ENCODE measurements at places on chromosomes 6 and 20.

GRCh38 chr6:63502156-63502555, 70.1 kb upstream of the LOC128125822 start:
- no peak for DNase-seq

- no peak for DNase-seq
These were observed 381.1 kb downstream of the TFAP2B start for GRCh38 chr6:51199733-51200260.

- DNase-seq, result no peak
These were observed 84.0 kb downstream of the HFE start for GRCh38 chr6:26170951-26171841.

DNA sequence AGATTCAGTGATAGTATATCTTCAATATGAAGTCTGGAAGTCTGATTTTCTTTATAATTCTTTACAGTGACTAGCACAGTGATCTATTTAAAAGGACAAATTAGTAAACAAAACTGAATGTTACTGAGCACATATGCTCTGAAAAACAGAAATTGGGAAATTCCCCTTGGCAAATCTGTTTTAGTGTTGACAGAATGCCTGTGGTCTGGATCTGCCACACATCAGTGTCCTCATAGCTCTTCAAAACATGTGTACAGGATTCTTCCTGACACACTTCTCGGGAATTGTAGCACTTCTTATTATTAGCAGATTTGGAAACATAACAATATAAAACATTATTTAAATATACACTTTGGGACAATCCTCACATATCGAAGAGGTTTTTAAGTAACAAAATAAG, 354.3 kb downstream of the COL12A1 start:
- DNase-seq, result no peak

DNA sequence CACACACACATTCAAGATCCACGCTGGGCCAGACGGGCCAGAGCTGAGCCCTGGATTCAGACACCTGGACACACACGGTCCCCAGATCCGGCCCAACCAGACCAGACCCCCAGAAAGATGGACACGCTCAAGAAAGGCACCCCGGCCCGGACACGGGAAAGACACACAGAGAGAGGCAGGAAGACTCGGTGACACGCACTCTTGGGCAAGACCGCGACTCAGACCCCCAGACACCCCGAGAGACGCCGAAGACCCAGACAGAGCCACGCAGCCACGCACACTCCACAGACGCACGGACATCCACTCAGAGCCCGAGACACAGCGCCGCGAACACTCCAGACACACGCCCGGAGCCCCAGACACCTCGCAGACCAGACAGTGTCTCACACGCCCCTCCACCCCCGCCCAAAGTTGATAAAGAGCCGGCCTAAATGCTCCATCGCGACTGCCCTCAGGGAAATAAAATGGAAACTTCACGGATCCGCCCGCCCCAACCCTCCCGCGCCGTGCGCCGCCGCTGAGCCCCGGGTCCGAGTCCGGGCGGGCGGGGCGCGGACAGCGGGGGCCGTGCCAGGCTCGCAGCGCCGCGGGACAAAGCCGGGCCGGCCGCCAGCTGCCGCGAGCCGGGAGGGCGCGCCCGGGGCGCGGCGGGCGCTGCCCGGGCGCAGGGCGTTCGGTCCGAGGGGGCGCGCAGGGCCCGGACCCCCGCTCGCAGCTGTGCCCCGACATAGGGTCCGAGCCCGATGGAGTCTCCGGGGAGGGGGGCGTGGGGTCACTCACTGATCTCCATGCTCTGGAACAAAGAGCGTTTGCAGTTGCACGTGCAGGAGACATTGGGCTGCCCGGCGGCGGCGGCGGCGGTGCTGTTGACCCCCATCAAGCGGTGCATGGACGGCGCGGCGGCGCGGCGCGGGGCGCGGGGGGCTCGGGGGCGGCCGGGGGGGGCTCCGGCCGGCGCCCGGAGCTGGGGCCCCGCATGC, 831 bp downstream of the PMEPA1 start:
- no peak for DNase-seq

DNA sequence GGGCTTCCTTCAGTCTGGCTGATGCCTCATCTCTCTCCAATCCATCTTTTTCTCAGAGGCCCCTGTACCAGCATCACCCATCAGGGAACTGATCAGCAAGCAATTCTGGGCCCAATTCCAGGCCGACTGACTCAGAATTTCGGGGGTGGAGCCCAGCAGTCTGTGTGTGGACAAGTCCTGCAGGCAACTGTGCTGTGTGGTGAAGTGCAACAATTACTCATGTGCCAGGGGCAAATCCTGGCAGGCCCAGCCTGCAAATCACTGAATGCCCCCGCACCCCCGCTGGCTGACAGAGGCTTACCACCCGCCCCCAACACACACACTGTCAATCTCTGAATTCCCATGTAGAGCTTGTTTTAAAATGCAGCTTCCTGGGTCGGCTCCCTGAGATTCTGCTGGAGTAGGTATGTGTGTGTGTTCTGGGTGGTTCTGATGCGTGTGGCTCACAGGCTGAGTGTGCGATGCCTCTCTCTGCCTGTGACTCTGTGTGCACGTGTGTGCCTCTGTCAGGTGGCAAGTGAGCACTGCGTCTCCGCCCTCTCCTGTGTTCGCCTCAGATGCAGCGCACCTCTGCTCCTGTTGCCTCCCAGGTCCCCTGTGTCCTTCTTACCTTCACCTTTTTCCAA, 45.4 kb downstream of the SSR1 start:
- no peak for DNase-seq

- DNase-seq, result no peak
These were observed 38.0 kb downstream of the CDYL start for GRCh38 chr6:4814212-4814611.

DNA sequence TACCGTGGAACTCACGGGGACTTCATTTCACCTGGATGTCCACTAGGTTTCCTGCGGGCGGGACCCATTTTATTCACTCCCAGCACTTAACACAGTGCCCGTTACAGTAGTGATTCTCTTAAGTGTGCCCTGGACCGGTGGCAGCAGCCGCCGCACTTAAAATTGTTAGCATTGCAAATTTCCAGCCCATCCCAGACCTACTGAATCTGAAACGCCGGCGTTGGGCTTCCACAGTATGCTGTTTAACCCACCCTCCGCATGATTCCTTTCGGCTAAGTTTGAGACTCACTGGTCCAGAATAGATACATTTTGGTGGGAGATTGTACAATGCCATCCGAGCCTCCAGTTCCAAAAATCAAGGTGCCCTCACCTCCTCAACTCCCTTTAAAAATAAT, 967 bp downstream of the SMPDL3A start:
- no peak for DNase-seq

- DNase-seq, result no peak
These were observed 56.8 kb downstream of the SNX9 start for GRCh38 chr6:157879873-157880254.

GRCh38 chr20:38130687-38131587, 34.1 kb downstream of the TGM2 start:
- no peak for DNase-seq

DNA sequence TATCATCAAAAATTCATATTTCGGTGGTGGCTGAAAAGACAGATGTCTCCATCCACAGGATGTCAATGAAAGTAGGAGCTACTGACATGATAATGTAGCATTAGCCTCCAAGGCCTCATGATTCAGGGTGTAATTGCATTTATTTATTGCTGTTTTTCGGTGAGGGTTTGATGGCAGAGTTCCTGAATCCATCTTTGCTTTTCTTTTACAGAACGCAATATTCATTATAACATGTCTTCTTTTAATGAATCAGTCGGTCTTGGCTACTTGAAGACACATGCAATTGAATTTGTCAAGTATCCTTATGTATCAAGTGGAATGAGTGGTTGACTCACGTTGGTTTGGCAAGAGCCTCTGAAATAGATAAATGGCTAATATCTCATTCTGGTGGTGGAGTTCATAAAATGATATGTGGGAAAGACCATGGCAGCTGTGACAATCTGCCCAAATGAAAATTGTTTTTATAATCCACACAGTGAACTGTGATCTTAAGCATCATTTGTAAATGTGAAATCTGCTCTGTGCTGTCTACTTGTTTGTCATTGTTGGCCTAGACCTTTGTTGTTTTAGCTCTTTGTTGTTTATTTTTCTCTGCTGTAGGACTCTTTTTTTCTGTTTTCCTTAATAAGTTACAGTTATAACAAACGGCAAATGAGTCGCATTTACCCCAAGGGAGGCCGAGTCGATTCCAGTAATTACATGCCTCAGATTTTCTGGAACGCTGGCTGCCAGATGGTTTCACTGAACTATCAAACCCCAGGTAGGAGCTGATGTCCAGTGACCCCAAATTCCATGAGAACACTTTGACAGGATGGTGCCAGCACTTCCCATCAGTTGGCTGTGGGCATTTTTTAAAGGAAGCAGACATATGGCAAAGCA, 105.7 kb upstream of the LAMP5 start:
- no peak for DNase-seq

DNA sequence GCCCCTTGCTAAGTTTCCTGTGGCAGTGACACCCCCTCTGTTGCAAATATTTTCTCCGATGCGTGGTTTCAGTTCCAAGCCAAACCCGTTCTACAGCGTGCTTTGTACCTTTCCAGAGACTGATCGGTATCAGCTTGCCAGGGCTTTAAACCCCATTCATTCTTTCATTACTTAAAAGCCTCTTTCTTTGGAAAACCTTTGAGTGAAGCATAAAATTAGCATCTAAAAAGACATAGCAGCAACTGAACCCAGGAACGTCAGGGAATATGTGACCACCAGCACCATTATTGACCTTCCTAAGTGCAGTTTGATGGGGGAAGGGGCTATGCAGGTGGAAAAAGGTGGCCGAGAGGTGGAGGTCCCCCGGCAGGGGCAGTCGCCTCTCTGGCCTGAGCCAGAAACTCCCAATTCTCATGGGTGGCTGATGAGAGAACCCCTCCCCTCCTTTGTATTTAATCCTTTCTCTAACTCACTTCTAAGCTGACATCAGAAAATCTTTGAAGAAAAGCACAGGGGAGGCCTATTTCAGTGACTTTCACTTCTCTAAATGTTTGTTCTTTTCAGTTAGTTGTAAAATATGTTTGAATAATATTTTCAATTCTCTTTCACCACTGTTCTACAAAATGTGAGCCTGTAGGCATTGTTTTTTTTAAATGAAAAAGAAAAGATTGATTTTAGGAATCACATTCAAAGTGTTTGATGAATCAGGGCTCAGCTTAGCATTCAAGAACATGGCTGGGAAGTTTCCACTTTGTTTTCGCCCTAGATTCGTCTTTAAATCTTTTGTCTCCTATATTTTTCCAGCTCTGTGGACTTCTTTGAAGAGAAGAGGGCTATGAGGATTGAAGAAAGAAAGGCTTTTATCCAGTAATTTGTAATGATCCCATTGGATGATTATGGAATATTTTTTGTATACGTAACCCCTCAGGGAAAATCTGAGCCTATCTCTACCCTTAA, 89.2 kb downstream of the RSPH3 start:
- no peak for DNase-seq

DNA sequence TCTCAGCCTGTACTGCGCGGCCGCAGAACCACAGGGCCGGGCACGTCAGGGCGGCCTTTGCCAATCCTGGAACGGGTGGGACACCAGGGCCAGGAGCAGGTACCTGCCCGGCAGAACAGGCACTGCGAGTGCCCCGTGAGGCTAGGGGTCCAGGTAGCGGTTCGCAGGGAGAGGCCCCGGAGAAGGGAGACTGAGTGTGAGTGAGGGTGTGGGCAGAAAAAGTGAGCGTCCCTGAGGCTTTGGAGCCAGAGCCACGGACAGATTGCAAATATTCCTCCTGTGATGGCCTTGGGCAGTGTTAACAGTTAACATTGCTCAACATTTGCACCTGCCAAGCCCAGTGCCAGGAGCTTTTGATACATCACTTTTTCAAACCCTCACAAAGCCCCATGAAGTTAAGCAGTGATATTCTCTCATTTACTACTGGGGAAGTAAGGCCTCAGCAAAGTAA, 491 bp downstream of the GNMT start:
- DNase-seq, result no peak

GRCh38 chr20:17810847-17811627, 111.3 kb downstream of the BANF2 start:
- DNase-seq, result no peak

DNA sequence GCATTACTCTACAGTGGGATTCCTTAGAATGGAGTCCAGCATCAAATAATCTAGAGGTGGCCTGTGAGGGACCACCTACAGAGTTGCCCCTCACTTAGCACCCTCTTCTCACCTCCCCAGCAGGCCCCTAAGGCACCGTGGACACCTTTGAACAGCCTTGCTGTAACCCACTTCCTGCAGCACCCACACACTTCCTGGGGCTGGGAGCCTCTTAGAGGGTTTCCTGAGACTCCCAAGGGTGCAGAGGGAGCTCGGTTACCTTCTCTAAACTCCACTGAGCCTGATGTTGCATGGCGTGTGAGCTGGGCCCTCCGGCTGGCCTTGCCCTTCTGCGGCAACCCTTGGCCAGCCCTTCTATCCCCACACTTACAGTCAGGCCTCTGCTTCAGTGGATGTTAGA, 7.3 kb upstream of the SIRPG start:
- peak; percentile 72 for DNase-seq

DNA sequence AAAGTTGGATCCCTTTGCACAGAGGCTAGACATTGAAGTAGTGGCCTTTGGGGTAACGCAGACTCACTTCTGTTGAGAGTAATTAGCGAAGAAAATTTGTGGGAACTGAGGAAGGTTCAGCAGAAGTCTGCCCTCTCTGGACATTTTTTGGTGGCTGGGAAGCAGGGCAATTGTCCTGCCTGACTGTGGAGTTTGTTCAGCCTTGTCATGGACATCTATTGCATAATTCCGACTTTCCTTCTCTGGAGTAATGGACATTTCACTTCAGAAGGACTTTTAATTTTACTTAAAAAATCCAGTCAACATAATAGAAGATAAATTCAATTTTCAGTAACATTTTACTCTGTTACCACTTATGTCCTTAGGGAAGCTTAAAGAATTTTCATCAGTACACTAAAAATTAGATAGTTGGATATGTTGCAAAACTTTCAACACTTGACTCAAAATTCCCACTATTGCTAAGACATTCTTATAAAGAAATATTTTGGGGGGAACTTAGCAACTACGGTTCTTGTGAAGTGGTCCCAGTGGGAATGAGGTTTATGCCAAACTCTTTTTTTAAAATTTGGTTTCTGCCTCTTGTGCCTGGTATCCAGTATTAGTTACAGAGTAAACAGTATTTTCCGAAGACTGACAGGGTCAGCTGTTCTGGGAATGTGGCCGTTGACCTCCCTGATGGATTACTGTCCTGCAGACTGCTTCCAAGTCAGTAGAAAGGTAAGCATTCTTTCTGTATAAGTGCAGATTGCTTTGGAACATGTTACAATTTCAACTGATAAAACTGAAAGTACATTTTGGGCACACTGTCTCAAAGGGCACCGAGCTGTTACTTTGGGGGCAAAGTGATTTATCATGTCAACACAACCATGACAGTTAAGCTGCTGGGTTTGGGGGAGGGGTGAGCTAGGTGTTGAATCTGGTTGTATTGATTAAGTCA, 100.6 kb upstream of the MLIP start:
- no peak for DNase-seq

All from activated naive CD8-positive, alpha-beta T cell treated with anti-CD3 and anti-CD28 coated beads, Interleukin-2, amount 50 U/mL, for 24 hours (primary cell).